G401 (cell line): ENCODE measurements at places on chromosomes 5 and 9.
A peak's percentile ranks its signal among the peaks of the same experiment; 100 is the strongest.

DNA sequence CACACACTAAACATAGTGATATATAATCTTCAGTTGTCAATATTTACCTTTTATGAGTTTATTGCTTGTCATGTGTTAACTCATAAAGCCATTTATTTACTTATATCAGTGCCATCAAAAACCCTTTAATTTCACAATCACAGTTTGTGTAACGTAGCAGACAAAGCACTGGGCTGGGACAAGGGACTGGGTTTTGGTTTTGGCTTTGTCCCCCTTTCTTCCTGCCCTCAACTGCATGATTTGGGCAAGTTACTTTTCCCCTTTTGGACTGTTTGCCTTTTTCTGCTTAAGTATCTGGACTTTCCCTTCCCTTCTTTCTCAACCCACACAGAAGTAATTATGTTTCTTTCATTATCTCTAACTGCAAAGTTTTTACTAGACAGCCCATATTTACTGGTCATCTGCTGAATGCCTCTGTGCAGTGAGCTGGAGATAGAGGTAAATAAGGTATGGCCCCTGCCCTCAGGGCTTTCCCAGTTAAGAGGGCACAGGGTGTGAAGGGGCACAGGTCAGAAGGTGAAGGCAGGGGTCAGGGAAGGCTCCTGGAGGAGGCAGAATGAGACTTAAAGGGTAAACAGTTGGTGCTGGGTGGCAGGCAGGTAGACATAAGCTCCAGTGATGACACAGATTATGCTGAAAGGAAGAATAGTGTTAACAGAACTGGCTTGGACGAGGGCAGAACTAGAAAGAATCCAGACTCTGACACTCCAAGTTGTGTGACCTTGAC lies 14.8 kb upstream of the NR3C1 start:
- DNase-seq = no peak

DNA sequence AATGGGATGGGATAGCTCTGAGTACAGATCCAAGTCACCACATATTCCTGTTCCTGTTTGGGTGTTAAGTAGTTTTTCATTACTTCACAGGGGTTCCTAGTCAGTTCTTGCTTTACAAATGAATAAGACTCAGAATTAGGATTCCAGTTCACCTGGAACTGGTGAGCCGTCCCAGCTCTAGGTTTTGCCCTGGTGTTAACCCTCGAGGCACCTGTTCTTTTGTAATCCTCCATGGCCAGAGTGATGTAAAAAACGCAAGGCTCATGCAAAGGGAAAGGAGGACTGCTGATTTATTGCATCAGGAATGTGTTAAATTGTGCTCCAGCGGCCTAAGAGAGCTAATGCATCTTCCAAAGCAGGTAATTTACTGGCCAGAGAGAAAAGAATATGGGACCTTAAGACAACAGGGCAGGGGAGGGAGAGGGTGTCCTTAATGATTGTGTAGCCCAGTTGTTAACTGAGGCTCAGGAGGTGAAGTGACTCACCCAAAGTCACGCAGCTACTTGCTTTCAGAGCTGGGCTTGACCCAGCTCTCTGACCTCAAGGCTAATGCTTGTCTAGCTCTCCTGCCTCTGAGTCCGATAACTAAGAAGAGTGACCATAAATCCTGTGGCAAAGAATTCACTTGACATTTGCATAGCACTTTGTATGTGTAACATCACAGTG lies 70.5 kb downstream of the DMRT2 start:
- DNase-seq = no peak

GRCh38 chr9:84151640-84152039 lies 171.0 kb downstream of the RMI1 start:
- no peak for DNase-seq

DNA sequence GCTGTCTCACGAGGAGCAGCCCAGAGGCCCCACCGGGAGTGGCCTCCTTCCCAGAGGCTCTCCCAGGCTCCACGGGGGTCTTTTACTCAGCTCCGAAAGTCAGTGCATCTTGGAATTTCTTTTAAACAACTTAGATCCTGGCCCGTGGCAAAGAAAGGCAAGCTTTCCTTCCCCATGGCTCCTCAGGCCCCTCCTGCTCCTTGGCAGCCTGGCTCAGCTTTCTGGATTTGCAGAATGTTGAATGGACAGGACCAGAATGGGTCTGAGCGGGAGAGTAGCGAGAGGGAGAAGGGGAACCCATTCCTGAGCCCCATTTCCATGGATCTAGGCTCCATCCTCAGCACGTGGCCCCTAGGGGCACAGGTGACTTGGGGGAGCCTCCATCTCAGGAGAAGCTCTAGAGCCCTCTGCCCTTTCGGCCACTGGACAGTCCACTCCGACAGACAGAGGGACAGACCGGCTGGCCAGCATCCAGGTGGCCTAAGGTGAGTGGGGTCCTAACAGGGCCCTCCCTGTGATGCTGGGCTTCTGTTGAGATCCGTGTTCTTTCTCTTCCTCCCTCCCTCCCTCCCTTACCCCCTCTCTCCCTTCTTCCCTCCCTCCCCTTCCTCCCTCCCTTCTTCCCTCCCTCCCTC lies 173.9 kb upstream of the PPP1R26 start:
- DNase-seq = no peak

- DNase-seq = no peak
Observed at GRCh38 chr9:129552064-129552463, 68.8 kb downstream of the C9orf50 start.

DNA sequence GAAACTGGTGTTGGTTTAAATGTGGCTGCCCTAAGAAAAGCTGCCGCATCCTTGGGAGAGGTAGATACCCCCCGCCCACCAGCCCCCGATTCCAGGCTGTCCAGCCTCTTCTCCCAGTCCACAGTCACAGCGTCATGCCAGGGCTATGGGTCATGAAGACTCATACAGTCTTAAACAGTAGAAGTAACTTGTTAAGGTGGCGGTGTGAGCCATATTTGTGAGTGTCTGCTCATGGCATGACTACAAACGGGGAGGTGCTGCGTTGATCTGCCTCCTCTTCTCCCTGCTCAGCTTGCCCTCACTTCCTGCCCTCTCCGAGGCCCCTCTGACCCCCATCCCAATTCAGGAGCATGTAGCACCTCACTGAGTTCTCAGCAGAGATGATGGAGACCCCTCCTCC lies 20.8 kb downstream of the FGD3 start:
- DNase-seq = no peak

GRCh38 chr5:431711-432050 lies 11.3 kb upstream of the EXOC3 start:
- DNase-seq = no peak

GRCh38 chr5:91225848-91226686 lies 157.1 kb downstream of the ARRDC3 start:
- DNase-seq = no peak

GRCh38 chr5:32099486-32100035 lies 74.6 kb downstream of the GOLPH3 start:
- no peak for DNase-seq

DNA sequence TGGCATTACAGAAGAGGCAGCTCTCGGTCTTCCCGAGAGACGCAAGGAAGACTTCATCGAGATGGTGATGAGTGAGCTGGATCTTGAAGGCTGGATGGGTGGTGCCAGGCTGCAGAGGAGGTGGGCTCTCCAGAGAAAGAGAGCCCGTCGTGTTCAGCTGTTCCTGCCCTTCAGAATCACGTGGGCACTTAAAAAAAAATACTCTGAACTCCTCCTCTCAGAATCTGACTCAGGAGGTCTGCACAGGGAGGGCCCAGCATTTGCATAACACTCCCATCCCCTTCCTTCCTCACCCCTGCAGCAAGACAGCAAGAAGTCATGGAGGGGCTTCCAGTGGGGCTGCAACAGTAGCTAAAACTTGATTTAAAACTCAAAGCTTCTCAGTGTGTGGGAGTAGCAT lies 203.0 kb downstream of the ATPSCKMT start:
- DNase-seq = no peak

- DNase-seq = no peak
Observed at GRCh38 chr5:32842813-32843530, 131.9 kb downstream of the NPR3 start.

GRCh38 chr5:91281401-91281800 lies 101.7 kb downstream of the ARRDC3 start:
- DNase-seq = peak; percentile 14

GRCh38 chr9:115164511-115164974 lies 46.6 kb upstream of the TNC start:
- DNase-seq = no peak

- no peak for DNase-seq
Observed at GRCh38 chr5:155807884-155808576, 518.9 kb upstream of the SGCD start.

DNA sequence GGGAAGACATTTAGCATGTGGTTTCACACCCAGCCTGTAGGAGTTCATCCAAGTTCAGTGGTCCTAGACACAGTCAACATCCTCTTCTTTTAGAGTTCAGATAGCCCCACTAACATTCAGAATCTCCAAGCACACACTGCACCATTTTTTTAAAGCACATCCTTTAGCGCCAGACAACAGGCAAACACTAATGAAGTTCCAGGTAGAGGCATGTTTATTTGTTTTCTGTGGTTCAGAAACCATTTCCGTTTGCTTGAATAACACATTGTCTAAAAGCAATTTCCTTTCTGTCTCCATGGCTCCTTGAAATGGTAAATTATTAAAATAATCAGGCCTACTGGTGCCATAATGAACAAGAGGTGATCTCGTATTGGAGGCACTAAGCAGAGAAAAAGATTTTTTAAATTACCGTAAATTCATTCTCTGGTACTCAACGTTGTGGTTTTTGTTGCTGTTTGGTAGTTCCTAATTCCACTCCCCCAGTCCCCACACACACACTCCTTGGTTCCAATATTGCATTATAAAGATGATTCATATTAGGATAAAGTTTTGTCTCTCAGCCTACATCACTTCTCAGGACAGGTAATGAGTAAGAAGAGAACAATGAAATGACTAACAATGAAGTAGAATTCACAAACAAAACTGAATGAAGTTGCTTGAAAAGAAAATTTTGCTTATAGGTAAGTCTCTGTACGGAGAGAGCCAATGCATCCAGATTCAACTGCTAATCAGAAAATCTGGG lies 153.1 kb downstream of the PCSK1 start:
- no peak for DNase-seq

- no peak for DNase-seq
Observed at GRCh38 chr9:2024888-2025782, 10.0 kb downstream of the SMARCA2 start.

DNA sequence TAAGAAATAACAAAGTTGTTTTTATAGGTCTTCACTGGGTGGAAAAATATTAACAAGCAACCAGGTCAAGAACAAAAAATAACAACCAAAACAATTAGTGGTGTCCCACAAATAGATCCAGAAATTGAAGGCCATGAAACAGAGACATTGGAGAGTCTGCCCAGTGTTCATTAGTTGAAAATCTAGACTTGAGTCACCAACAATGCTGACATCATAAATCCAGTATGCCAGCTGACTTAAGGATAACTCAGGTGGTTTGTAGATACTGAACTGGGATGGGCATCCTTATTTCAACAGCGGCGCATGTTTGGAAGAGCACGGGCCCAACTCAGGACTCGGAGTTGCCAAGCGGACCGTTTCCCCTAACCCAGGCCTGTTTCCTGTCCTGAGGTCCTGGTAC lies 80.7 kb upstream of the TNFAIP8 start:
- no peak for DNase-seq

GRCh38 chr9:89873801-89874200 lies 269.0 kb downstream of the GADD45G start:
- DNase-seq = no peak

DNA sequence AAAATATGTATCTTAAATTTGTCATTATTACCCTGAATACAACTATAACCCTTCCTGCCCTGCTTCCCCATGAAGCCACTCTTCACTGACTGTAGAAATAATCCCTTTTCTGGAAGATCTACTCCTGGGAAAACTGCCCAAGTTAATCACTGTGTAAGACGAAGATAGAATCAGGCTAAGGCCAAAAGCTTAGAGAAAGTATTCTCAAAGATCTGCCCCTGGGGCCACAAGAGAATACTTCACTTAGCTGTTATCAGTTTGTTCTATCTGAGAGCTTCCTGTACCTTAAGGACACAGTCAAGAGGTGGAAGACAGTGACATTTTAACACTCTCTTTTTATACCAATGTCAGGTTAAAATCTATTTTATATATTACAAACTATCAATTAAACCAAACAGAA lies 33.8 kb downstream of the RNF145 start:
- DNase-seq = no peak

DNA sequence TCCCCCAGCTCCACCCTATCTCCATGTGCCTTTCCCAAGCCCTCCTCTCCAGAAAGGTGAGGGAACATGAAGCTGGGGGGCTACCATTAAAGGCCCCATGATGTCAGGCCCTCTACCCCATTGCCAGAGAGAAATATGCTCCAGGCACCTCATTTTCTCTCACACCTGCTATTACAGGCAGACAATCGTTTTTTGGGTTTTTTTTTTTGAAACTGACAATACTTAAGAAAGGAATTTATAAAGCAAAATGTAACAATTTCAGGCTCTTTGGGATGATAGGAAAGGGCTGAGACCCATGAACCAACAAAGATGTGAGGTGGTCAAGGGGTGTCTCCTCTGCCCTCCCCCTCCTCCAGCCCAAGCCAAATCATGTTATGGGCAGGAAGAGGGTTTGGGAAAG lies 1.5 kb upstream of the GFRA3 start:
- no peak for DNase-seq

DNA sequence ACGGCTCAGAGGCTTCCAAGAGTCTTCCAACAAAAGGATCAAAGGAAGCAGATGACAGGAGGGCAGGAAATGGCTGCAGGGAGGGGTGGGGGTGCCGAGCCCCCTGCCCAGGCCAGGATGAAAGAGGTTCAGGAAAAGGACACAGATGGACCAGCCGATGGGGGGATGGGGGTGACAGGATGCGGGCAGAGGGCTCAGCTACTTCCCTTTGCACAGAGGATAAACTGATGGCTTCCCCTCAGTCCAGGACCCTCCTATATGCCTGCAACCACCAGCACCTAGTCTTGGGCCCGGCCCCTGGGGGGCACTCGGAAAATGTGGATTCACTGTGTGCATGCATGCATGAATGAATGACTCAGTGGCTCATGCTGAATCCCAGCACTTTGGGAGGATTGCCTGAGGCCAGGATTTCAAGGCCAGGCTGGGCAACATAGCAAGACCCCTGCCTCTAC lies 148.2 kb downstream of the C9orf50 start:
- no peak for DNase-seq

- no peak for DNase-seq
Observed at GRCh38 chr5:6261668-6262067, 116.7 kb downstream of the MED10 start.

DNA sequence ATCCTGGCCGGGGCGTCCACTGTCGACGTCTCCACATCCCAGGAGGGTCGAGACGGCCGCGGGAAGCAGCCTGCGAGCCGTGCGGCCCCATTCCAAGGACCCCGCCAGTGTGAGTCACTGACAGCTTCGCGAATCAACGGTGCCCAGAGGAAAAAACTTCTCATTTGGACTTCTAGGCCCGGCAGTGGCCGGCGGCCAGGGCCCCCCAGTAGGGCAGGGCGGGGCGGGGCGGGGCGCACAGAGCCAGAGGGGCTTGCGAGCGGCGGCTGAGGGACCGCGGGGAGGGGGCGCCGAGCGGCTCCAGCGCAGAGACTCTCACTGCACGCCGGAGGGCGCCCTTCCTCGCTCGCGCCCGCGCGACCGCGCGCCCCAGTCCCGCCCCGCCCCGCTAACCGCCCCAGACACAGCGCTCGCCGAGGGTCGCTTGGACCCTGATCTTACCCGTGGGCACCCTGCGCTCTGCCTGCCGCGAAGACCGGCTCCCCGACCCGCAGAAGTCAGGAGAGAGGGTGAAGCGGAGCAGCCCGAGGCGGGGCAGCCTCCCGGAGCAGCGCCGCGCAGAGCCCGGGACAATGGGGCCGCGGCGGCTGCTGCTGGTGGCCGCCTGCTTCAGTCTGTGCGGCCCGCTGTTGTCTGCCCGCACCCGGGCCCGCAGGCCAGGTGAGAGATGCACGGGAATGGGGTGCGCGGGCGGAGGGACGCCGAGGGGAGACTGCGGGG lies at the start of gene F2R:
TSS of gene F2R (plus strand) at position 391 of the 720 bp plus-strand sequence. CDS start at position 573, 182 bp downstream.
- DNase-seq = peak; percentile 45

- no peak for DNase-seq
Observed at GRCh38 chr5:55847837-55848236, 3.3 kb upstream of the IL31RA start.
